Naive thymus-derived CD4-positive, alpha-beta T cell (primary cell): ENCODE measurements at places on chromosomes 13 and 19.

GRCh38 chr19:23286477-23286876, 36.3 kb upstream of the ZNF724 start:
- no peak for DNase-seq

GRCh38 chr19:55454787-55455243, 6.6 kb downstream of the ISOC2 start:
- DNase-seq: peak; percentile 50

- DNase-seq: no peak
Observed at GRCh38 chr19:35093941-35094647, 21.5 kb upstream of the FXYD3 start.

DNA sequence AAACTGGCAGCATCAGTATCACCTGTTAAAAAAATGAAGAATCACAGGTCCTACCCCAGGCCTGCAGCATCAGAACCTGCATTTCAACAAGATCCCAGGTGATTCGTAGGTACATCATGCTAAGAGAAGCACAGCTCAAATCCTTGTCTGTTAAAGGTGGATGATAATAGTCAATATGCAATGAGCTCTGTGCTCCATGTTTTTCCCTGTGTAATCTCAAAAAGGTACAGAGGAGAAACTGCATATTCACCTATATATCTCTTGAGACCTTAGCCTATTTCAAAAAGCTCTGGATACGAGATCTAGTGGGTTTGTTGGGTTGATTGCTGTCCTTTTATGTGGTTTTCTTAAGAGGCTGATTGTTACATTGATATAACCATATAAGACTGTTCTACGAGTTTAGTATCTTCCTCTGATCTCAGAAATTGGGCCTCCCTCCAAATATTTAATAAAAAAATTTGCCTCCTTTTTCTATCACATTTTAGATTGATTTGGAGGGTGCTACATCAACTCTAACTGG, 148.9 kb downstream of the DCT start:
- DNase-seq: peak; percentile 70

DNA sequence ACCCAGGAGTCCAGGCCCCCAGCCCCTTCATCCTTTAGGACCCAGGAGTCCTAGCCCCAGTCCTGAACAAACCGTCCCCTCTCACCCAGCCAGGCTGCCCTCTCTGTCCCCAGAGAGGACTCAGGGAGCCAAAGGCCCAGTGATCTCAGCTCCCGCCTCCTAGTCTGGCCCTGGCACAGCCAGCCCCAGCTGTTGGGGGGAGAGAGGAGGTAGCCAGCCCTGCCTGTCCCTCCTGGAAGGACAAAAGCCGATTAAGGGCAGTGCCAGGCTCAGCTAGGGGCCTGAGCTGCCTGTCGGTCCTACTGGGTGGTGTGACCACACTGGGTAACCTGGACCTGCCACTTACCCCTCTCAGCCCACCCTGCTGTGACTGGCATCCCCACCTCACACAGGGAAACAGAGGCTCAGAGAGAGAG, 14.5 kb downstream of the LIPE start:
- no peak for DNase-seq

GRCh38 chr19:32357720-32358119, 12.3 kb downstream of the ZNF507 start:
- DNase-seq: no peak

GRCh38 chr13:45564133-45564776, 51.3 kb downstream of the ERICH6B start:
- DNase-seq: no peak

DNA sequence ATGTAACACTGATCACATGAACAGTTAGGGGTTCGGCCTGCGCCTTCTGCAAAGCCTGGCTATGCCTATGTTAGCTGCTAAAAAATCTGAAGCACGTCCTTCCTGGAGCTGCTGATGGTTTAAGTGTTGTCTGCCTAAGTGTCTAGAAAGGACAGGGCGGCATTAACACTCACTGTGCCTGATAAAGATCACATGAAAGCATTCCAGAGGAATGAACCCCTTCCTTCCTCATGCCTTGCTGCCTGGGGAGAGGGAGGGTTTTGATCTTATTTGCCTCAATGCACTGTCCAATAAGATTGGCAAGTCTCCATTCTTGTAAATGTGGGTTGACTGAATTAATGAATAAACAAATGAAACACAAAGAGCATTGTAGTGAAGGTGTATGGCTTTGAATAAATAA, 5.2 kb downstream of the DOCK9 start:
- DNase-seq: no peak

GRCh38 chr13:65808061-65808460, 1422.1 kb downstream of the PCDH9 start:
- no peak for DNase-seq

GRCh38 chr19:10826231-10826630, 9.8 kb downstream of the TMED1 start:
- no peak for DNase-seq

DNA sequence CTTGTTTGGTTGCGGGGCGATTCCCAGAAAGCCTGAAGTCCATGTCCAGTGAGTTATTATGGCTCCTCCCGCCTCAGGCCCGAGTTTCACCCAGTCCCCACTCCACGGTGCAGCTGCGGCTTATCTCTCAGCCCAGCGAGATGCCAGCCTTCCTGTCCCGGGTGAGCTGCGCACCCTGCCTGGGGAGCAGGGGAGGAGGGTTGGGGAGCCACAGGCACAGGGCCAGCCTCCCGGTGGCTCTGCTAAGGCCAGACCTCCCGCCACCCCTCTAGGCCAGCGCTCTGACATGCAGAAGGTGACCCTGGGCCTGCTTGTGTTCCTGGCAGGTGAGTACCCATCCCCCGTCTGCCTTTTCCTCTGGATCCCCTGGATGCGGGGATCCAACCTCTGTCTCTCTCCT, 3.5 kb downstream of the FXYD3 start:
- DNase-seq: no peak

- no peak for DNase-seq
Observed at GRCh38 chr13:42699912-42700311, 81.5 kb upstream of the FAM216B start.

- no peak for DNase-seq
Observed at GRCh38 chr19:22893855-22894270, 61.8 kb downstream of the ZNF723 start.

- no peak for DNase-seq
Observed at GRCh38 chr13:99055735-99056134, 77.9 kb upstream of the DOCK9 start.

GRCh38 chr19:6667114-6667627, 2.8 kb downstream of the TNFSF14 start:
- no peak for DNase-seq

- no peak for DNase-seq
Observed at GRCh38 chr19:27676334-27676733, 1536.6 kb downstream of the UQCRFS1 start.

GRCh38 chr13:40189898-40190630, 476.4 kb downstream of the FOXO1 start:
- no peak for DNase-seq

GRCh38 chr13:28538932-28539331, 44.0 kb upstream of the FLT1 start:
- no peak for DNase-seq

DNA sequence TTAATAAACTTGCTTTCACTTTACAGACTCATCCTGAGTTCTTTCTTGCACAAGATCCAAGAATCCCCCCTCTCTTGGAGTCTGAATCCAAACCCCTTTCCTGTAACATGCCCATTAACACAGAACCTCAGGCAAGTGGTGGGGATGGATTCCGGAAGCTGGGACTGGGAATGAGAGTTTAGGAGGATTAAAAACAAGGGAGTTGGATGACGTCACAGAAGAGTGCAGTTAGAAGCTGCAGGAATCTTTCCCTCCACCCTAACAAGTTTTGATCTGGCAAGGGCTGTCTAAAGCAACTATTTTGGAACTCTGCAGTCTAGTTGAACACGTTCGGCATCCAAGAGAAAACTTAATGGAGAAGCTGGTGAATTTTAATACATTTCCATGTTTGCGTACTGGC, 48.2 kb upstream of the PEPD start:
- DNase-seq: no peak

GRCh38 chr19:55341171-55341588, 1.5 kb downstream of the KMT5C start:
- peak; percentile 12 for DNase-seq

GRCh38 chr13:100102042-100102441, 13.1 kb downstream of the PCCA start:
- DNase-seq: no peak

DNA sequence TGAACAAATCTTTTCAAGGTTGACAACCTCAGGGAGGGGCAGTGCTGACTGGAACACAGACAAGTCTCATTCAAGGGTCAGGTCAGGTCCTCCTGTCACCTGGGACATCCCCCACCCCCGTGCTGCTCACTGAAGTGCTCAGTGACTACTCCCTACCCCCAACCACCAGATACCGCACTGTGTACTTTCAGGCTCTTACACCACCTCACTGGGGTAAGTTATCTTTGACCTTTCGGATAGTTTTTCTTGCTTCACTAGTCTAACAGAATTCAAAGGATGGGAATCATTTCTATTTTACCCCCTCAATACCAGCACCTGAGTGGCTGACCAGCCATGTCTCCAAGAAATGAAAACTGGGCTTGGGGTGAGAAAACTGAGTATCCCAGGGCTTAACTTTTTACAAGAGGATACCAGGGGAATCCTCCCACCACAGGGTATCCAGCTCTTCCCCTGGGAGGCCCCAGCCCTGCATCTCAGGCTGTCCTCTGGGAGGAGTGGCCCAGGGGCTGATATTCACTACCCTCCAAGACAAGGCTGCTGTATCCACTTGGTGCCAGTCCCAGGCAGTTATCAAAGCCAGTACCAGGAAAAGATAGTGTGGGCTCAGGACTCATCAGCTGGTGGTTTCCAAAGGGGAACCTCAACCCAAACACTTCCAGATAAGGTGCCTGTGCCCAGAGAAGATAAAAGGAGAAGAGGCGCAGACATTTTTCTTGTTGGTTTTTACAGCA, 2.1 kb downstream of the ZNF563 start:
- peak; percentile 68 for DNase-seq

DNA sequence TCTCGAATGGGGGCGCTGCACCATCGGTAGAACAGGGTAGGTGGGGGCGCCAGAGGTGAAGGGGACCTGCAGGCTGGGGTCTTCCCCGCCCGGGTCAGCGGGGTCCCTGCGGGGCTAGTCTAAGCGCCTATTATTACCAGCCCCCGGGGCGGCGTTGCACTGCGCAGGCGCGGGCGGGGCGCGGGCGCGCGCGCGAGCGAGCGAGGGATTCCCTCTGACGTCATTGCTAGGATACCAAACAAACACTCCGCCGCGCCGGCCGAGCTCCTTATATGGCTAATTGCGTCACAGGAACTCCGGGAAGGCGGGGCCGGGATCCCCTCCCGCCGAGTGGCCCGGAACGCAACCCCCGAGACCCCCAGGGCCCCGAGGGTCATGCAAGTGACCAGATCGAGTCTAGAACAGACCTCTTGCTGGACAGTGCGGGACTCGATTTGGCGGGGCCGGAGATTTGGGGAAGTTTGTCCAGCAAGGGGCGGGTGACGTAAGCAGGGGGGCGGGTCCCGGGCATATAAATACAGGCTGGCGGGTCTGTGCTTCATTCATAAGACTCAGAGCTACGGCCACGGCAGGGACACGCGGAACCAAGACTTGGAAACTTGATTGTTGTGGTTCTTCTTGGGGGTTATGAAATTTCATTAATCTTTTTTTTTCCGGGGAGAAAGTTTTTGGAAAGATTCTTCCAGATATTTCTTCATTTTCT, at the start of gene FOSB:
Gene FOSB, plus strand, starts transcription at position 541 of the 703 bp plus-strand sequence. CDS start 591 bp downstream, outside the sequence.
- peak; percentile 96 for DNase-seq

- peak; percentile 42 for DNase-seq
Observed at GRCh38 chr19:14556662-14557188, 15.1 kb downstream of the NDUFB7 start.

- DNase-seq: no peak
Observed at GRCh38 chr13:26923824-26924605, 163.4 kb upstream of the GPR12 start.

DNA sequence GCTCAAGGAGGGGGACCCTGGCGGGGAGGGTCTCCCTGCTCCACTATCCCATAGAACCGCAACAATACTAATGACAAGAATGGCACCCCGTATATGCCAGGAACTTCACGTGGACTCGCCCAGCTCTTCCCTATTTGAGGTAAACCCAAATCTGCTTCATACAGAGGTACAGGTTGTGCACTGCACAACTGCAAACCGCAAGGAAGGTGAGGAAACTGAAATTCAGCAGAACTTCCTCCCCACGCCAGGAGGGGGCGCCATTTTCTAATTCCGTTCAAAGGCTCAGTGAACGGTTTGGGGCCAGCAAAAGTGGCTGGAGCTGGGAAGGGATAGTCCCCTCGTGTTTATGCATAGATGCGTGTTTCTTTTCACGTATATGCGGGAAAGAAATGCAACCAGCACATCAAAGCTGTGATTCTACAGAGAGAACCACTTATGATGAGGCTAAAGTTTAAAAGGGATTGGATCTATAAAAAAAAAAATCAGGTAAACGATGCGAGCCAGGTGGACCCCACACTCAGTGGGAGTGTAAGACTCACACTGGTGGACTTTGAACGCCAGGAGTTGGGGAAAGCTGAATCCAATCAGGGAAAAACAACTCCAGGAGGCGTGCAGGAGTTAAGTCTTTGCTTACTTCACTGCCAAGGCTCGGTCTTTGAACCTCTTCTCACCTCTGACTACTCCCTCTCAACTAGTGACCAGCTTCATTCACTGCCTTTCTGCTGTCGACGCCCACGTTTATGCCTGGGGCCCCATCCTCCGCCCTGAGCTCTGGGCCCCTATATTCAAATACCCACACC, 20.3 kb downstream of the C19orf81 start:
- peak; percentile 8 for DNase-seq

DNA sequence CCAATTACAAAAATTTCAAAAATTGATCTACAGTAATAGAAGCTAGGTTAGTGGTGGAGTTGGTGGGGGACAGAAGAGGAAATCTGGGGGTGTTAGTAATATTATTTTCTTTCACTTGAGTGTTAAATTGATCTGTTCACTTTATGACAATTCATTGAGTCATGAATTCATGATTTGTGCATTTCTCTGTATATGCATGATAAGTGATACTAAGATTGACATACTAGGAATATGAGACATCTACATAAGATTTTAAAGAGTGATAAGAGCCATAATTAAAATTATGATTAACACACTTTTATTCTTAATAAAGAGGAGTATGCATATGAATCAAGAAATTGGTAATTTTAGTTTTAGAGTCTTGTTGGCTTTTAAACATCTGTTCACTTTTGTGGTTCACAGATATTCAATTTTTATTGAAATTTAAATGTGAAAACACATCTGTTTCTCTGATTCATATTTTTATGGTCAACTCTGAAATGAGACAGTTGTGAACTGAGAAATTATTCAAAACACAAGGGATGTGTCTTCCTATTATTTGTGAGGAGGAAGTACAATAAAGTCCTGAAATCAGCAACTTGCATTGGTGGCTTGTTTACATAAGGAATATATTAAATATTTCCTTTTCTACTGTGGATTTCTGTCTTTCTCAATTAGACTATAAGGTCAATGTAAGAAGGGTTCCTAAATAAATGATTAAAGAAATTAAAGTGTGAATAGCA, 196.5 kb downstream of the ITGBL1 start:
- DNase-seq: no peak

- no peak for DNase-seq
Observed at GRCh38 chr13:46698014-46698413, 98.9 kb downstream of the ESD start.

GRCh38 chr13:105920370-105920769, 615.1 kb downstream of the EFNB2 start:
- DNase-seq: no peak
